ENCODE measurements at places on chromosomes 16 and 17. TPM values are rescaled to one million over a fixed set of nuclear protein-coding genes. Genes with fewer than 3 reads are reported as not detected.

Gene KCNJ18
- total RNA-seq, result not detected

Gene GRAPL
- not detected for total RNA-seq

Gene SLC47A2
- total RNA-seq, result 0.63 TPM

Gene KRT9
- total RNA-seq, result 0.78 TPM

Gene KRT12
- not detected for total RNA-seq

Gene NACA2
- total RNA-seq, result not detected
